ENCODE measurements at places on chromosomes 5 and 9.

GRCh38 chr9:8179381-8180053 is 379.9 kb upstream of the DMAC1 start:
- DNase-seq = no peak

- DNase-seq = no peak
These were observed 26.9 kb upstream of the PCA3 start for GRCh38 chr9:76737154-76737902.

GRCh38 chr5:170183816-170184687 is 48.7 kb upstream of the C5orf58 start:
- DNase-seq = peak; percentile 41

- DNase-seq = no peak
These were observed 337.7 kb downstream of the CDK5RAP2 start for GRCh38 chr9:120242116-120242811.

DNA sequence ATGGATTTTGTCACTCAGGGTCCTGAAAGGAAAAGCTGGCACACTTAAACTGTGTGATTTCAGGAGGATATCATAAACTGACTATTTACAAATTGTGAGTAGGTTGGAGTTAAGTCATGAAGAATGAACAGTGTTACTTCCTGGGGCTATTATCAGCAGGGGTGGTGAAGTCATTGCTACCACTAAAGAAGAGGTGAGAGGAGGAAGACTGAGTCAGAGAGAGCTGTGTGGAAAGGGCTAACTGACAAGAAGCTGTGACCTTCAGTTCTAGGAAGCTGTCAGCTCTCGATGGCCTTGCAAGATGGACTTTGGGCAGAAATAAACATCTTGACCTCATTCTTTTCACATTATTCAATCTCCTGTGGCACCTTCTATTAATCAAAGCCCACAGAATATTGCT is 72.3 kb upstream of the STARD4 start:
- no peak for DNase-seq

- no peak for DNase-seq
These were observed 442.7 kb upstream of the CD180 start for GRCh38 chr5:67639313-67639712.

- DNase-seq = no peak
These were observed 817.5 kb downstream of the EFNA5 start for GRCh38 chr5:106853266-106853665.

DNA sequence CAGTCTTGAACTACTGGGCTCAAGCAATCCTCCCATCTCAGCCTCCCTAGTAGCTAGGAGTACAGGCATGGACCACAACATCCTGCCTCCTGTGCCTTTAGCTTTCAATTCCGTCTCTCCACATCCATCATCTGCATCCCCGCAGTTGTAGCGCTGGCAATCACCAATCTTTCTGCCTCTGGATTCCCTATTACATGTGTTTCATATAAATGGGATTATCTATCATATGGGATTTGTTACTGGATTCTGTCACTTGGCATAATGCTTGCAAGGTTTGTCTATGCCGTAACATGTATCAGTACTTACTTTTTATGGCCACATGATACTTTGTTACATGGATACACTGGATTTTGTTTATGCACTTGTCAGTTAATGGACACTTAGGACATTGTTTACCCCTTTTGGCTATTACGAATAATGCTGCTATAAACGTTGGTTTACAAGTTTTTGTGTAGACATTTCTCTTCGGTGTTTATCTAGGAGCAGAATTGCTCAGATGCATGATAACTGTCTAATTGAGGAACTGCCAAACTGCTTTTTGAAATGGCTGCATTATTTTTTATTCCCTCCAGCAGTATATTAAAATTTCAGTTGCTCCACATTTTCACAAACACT is 1223.9 kb downstream of the FOXD4L5 start:
- no peak for DNase-seq

DNA sequence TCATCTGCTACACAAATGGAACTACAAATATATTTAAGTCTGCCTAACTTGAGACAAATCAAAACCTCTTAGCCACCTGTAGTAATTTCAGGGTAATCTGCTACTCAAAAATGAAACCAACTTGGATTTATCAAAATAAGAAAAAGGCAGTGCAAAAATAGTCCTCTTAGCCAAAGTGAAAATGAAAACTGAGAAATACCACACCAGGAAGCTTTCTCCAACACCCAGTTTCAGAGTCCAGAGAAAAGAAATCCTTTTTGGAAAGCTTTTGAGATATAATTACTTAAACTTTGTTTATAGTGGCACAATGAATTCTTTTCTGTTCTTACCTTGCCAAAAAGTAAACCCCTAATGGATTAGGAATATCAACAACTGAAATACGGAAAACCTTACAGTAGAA is 990.4 kb downstream of the EFNA5 start:
- no peak for DNase-seq

- no peak for DNase-seq
These were observed 611 bp downstream of the EXOSC3 start for GRCh38 chr9:37784291-37784615.

DNA sequence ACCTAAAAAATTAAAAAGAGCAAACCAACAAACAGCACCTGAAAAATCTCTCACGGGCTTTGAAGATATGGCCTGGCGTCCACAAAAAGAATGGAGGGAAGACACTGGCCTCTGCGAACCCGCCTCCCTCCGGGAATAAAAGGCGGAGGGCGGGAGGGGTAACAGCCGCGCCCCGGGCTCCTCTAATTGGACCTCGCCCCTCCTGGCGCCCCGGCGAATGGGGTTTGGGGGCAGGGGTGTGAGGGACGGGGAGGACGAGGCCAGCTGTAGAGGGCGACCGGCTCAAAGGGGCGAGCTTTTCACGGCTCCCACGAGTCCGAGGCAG is 753 bp downstream of the FANCC start:
- no peak for DNase-seq

DNA sequence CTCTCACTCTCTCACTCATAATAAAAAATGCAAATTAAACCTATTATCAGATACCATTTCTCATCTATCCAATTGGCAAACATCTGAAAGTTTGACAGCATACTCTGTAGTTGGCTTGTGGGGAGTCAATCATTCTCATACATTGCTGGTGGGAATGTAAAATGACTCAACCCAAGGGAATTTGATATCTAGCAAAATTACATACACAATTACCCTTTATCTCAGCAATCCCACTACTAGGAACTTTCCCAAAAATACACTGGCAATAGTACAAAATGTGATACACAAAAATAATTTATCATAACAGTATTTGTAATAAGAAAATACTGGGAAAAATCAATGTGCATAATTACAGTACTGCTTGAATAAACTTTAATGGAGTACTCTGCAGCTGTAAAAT is 731.3 kb downstream of the DTWD2 start:
- no peak for DNase-seq

DNA sequence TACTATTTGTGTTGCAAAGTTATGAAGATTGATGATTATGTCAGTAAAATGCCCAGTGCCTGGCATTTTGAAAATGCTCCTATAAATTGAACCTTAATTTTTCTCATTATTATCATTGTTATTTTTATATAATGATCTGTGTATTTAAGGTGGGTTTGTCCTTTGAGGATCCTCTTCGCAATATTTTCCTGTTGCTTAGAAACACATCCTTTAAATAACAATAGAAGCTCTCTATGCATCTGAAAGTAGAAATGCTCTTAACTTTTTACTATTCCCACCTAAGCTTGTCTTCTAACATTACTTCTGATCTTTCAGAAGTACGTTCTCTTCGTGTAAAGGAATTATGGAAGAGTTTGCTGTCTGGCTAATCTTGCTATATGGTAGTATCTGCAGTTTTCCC is 214.7 kb upstream of the TLX3 start:
- DNase-seq = no peak

DNA sequence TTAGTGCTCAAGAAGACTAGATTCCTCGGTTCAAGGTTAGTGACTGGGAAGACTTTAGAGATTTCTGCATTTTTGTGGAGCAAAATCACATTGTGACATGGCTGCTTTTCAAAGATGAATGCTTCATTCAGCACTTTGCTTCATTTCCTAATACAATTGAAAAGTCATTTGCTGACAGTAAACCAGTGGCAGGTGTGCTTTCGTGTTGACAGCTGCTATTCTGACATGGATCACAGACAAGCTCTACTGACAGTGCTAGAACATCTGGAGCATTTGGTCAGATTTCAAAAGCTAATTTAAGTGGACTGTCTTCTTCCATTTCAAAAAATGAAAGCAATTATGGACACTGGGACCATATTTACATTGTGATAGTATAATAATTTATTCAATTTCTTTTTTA is 1060.1 kb downstream of the PTPRD start:
- no peak for DNase-seq

- no peak for DNase-seq
These were observed 12.5 kb downstream of the KCNT1 start for GRCh38 chr9:135714242-135715055.

GRCh38 chr5:67878933-67879332 is 336.6 kb upstream of the PIK3R1 start:
- no peak for DNase-seq

- DNase-seq = no peak
These were observed 21.4 kb downstream of the CRB2 start for GRCh38 chr9:123377211-123377971.

DNA sequence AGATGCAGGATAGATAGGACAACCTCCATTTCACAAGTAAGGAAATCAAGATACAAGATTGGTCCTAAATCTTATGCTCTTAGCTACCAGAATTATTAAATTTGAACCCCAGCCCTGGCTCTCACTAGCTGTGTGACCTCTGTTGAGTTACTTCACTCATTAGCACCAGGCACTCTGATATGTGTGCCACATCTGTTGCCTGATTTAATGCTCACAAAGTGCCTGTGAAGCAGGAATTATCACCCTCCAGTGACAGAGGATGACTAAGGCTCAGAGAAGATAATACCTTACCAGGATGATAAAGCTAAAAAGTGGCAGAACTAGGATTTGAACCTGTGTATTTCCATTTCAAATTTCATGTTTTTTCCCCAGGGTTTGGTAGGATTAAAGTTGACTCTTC is 110.0 kb downstream of the PLPPR1 start:
- DNase-seq = no peak

DNA sequence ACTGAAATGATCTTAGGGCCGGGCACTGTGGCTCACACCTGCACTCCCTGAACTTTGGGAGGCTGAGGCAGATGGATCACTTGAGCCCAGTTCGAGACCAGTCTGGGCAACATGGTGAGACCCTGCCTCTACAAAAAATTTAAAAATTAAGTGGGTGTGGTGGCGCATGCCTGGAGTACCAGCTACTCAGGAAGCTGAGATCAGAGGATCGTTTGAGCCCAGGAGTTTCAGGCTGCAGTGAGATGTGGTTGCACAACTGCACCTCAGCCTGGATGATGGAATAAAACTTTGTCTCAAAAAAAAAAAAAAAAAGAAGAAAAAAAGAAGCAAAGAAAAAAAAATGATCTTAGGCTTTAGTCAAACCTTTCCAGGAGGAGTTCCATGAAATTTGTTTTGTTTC is 41.8 kb downstream of the MEF2C start:
- no peak for DNase-seq

GRCh38 chr9:128175102-128175563 is 15.1 kb downstream of the BBLN start:
- no peak for DNase-seq

GRCh38 chr5:155316070-155316714 is 302.6 kb downstream of the KIF4B start:
- no peak for DNase-seq

DNA sequence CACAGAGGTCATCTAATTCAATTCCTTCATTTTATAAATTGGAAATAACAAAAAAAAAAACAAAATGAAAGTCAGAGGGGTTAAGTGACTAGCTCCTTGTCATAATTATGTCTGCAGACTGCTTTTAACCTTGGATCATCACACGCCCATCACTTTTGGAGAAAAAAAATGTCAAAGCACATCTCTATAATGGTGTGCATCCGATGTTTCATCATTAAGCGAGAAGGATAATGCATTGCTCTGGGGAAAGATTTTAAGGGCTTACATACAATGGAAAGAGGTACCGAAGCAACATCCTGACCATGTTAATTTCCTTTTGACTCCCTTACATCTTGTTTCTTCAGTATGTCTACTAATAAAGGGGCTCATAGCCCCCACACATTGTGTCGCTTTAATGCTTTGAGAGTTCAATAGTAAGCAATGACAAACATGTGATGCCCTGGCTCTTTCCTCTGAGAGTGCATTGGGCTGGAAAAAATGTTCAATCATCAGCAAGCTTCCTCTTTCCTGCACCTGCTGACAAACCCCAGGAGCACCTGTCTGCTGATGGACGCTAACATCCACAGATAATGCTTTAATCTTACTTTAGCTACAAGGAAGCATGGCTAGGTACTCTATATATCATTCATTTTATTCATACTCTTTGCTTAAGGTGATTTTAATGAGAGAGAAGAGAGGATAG is 242.2 kb downstream of the SMARCA2 start:
- no peak for DNase-seq

- no peak for DNase-seq
These were observed 506.5 kb downstream of the ISL1 start for GRCh38 chr5:51889703-51890102.

DNA sequence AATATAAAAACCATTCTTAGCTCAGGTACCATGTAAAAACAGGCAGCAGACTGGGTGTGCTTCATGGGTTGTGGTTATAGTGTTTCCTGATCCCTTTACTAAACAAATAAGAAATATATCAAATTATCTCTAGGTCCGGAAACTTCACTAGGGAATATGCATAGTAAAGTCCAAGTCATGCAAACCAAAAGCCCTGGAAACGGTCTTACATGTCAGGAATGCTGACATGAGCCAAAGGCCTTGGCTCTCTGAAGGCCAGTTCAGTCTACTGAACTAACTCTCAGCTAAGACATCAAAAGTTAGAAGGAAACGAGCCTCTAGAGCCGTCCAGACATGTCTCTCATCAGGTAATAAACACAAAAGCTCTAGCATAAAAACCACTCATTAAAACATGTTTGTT is 778.9 kb upstream of the ZNF608 start:
- DNase-seq = no peak

- no peak for DNase-seq
These were observed 225.7 kb upstream of the KLF9 start for GRCh38 chr9:70639853-70640814.

DNA sequence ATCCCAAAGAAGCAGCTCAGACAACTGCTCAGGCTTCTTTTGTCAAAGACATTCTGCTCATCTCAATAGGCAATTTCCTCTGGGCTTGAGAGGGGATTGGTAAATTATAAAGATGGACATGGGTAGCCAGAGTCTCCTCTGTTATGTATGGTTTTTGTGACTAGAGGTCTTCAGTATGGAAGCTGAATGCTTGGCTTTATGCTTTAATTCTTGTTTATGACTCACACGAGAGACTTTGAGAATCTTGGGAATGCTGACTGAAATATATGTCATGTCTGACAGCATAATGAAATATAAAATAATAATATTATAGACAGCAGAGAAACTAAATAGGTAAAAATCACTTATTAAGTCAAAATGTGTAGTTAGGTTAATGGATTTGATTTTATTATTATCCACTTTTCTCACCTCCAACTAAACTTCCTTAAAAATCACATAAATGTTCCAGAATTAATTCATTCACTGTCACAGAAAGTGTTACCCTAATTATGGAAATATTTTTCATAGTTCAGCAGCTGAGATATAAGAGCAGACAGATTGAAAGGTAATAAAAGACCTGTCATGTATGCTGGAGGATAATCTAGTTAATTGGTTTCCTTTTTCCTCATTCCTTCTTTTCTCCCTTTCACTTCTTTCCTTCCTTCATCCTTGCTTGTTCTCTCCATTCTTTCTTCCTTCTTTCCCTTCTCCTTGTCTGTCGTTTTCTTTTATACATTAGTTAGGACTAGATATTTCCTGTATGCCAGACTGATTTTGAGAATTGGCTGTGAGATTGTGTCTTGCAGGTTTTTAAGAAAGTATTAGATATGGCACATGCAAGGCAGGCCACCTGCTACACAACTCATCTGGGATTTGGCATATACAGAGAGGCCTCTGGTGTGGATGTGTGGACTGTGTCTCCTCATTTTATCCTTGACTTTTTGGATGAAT is 1866.1 kb upstream of the NUDT12 start:
- no peak for DNase-seq

- no peak for DNase-seq
These were observed 36.6 kb downstream of the FRMD3 start for GRCh38 chr9:83501565-83501964.
